ENCODE measurements at places on chromosomes 11 and 22.

DNA sequence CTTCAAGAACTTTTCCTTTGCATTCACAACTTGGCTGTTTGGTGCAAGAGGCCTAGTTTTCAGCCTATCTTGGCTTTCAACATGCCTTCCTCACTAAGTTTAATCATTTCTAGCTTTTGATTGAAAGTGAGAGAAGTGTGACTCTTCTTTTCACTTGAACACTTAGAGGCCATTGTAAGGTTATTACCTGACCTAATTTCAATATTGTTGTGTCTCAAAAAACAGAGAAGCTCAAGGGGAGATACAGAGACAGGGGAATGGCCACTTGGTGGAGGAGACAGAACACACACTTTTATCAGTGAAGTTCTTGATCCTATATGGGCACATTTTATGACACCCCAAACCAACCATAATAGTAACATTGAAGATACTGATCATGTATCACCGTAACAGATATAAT lies 532.3 kb downstream of the DLG2 start:
- no peak for DNase-seq

DNA sequence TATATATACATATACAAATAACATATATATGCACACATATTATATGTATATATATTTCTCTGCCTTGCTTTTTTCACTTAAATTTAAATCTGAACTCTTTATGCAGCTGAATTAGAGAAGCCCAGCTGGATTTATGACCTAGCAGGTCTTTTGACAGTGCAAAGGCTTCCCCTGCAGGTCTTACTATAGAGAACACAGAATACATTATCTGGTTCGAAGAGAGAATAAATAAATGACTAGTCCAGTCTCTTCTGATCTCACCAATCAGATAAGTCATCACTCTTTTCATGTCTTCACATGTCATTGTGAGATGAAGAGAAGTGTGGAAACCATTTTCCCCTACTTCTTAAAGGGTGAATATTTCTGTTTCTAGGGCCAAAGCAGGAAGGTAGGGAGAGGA lies 58.2 kb downstream of the OR10A6 start:
- no peak for DNase-seq

DNA sequence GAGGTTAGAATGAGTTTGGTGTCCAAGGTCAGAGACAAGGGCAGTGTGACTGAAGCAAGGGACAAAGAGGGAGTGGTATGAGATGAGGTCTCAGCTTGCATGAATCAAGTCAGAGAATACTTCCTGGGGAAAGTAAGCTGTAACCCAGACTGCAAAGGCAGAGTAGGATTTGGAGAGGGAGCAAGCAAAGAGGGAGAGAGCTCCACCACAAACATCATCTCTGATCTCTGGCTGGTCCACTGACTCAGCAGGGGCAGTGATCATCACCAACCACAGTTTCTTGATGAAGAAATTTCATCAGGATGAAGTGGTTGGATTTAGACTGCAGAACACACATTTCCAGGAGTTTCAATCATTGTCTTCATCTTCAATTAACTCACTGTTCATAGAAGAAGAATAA lies 54.9 kb upstream of the HMGXB4 start:
- no peak for DNase-seq

GRCh38 chr22:24443668-24444067 lies 16.3 kb downstream of the ADORA2A start:
- DNase-seq: no peak

DNA sequence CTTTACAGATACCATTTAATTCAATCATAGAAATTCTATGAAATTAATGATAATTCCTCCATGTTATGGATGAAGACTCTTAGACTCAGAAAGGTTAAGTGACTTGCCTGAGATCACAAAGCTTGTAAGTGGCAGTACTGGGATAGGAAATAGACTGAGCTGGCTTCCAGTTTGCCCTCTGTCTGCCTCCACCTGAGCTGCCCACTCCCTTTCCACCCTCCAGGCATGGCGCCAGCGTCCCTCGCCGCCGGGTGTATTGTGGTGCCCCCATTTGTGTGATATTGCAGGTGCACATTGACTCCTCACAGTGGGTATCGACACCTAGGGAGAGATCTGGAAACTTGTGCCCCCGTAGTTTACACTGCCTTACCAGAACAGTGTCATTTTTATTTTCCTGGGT lies 9.4 kb upstream of the RPS3 start:
- DNase-seq: no peak

GRCh38 chr22:49139492-49140151 lies 688.1 kb downstream of the BRD1 start:
- no peak for DNase-seq

DNA sequence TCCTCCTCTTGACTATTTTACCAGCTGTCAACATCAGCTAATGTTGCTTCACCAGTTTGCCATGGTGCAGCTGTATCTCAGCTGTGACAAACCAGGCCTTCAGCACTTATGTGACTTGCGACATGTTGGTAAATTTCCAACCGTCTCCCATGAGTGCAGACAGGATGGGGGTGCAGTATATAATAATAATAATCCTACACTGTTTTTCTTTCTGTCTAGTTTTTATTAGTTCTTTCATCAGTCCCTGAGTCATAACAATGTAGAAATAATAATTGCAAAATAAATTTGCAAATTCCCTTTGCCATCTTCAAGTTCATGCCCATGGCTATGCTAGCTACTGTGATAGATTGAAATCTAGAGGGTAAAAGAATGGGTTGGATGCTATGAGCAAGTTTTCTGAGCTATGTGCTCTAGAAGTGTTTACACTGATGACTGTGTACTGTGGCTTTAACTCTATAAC lies 4.9 kb downstream of the MMP13 start:
- DNase-seq: no peak

GRCh38 chr11:115322553-115323203 lies 181.5 kb downstream of the CADM1 start:
- no peak for DNase-seq

DNA sequence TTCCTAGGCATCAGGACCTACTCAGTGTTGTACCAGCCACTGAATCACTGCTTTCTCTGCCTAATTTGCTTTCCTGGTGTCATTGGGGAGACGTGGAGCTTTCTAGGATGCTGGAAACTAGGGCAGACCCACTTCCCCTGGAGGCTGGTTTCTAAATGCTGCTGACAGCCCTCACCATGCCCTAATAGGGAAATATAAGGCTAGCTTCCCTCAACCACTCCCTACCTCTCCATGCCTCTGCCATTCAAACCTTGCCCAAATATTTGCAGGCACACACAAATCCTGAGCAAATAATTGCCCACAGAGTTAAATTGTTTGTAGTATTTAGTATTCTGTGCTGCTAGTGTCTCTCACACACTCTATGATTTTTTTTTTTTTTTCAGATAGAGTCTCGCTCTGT lies 310.2 kb downstream of the DDX10 start:
- DNase-seq: no peak

DNA sequence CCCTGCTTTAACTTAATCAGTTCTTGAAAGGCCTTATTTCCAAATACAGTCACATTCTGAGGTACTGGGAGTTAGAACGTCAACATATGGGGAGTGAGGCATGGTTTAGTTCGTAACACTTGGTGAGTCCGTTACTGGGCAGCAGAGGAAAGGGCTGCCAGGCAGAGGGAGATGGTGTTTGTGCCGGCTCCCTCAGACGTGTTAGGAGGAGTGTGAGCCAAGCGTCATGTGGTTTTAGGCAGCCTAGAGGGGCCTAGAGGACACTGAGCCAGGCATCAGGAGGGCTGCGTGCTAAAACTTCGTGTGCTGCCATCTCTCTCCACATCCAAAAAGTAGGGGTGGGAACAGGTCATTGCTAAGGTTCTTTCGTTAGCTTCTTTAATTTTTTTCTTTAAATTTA lies 10.2 kb downstream of the BCR start:
- DNase-seq: no peak

GRCh38 chr11:100990931-100991330 lies 138.7 kb downstream of the PGR start:
- DNase-seq: no peak

DNA sequence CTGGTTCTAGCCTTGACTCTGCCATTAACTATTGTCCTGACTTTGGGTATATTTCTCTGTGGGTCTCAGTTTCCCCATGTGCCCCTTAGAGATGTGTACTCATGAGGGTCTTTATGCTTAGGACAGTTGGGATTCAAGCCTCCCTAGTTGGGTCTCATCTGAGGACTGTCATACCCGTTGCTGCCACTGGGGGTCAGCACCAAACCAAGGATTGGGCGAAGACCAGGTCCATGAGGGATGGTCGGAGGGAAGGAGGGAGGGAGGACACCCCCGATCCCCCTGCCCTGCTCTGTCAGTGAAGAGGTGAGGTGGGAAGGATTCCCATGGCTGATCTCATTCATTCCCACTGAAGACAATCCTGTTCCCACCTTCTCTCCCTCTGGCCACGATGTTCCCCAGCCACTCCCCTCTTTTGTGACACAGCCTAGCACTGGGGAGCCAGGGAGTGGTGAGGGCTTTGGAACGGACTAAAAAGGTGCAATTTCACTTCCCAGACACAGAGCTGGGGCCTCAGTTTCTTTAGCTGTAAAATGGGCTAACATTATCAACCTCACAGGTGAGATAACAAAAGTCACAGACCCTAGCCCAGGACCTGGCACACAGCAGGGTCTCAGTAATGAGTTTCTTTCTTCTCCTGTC lies 12.4 kb upstream of the KLHL35 start:
- DNase-seq: peak; percentile 77

DNA sequence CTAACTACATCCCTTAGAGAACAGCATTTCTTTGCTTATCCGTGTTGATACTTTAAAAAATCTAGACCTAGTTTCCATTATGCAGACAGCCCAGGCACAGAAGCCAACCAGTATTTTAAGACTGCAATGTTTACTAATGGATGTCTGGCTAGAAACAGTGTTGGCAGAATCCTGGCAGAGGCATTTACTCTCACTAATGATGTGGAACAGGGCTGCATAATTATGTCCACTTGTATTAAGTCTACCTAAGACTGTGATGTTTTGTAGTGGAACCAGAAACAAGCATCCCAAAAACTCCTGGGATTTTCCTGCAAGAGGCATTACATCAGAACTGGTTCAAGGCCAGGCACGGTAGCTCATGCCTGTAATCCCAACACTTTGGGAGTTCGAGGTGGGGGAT lies 50.2 kb upstream of the PICALM start:
- no peak for DNase-seq

GRCh38 chr11:120031612-120032600 lies 106.0 kb downstream of the TRIM29 start:
- DNase-seq: no peak

GRCh38 chr11:119699227-119699626 lies 29.8 kb downstream of the NECTIN1 start:
- no peak for DNase-seq

DNA sequence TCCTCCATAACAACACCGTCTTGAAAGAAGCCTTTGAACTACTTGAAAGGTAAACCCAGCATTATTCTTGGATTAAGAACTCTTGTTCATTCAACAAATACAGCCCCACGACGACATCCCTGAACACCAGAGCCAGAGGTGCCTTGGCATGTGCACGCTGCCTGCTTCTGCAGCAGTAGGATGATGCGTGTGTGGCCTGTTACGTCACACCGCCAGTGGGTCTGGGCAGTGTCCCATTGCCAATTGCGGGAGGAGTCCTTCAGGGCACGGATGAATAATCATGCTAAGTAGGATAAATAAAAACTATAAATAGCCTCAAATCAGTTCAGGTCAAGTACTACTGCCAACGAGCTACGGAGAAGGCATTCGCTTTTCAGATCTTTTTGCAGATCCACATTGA lies 380.5 kb downstream of the SHANK2 start:
- no peak for DNase-seq

GRCh38 chr11:119363081-119363850 lies 16.8 kb upstream of the MFRP start:
- peak; percentile 82 for DNase-seq

GRCh38 chr22:28909375-28909774 lies 26.0 kb downstream of the ZNRF3 start:
- DNase-seq: no peak

DNA sequence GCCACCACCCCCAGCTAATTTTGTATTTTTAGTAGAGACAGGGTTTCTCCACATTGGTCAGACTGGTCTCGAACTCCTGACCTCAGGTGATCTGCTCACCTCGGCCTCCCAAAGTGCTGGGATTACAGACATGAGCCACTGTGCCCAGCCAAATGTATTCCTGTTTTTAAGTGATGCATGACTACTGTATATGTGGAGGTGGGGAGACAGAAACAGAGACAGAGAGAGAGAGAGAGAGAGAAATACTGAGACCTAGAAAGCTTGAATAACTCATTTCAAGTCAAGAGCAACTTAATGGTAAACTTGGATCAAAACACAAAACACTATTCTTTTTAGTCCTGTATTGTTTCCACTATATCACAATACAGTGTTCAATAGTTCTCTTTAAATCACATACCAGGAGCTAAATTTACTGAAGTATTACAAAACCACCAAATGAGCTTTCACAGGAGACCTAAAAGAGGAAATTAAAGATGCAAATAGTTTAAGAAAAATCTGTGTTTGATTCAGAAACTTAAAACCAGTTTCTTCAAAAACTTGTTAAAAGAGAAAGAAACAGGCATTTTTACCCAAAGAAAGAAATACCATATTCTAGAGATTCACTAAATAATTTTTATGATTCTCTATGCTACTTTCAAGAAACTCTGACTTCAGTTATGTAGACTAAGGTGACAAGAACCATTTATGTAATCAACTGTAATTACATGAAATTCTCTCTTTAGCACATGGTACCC lies 188.7 kb downstream of the ETS1 start:
- DNase-seq: no peak

DNA sequence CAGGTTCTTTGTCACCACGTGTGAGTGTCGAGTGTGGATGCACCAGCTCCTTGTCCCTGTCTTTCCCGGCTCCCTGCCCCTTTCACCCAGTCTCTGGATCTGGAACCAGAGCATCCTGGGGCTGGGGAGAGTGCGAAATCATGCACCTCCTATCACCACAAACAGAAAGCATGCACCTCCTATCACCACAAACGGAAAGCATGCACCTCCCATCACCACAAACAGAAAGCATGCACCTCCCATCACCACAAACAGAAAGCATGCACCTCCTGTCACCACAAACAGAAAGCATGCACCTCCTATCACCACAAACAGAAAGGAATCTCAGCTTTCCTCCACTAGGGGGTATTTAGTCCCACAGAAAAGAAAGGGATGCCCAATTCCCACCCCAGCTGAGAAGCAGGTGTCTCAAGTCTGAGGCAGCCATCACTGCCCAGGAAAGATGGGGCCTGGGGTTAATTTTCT lies 5.9 kb upstream of the GLB1L3 start:
- no peak for DNase-seq

DNA sequence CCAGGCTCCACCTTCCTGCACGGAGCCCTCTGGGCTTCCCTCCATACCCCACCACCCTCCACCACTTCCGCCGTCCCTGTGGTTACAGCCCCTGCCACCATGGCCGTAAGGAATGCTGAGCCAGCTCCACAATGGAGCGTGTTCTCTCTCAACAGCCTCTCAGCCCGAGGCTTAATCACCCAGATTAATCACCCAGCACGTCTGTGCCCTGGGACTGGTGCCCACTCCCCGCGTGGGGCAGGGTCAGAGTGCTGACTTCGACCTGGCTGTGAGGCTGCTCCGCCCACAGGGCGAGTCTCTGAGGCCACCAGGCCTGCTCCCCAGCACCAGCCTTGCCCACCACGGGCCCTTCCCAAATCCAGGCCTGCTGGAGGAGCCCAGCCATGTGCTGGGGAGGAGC lies 4.0 kb upstream of the TH start:
- DNase-seq: peak; percentile 12
